ENCODE measurements at places on chromosomes 7 and 10.

- DNase-seq, result no peak
These were observed 80.0 kb downstream of the AKAP9 start for GRCh38 chr7:92020636-92021035.

- DNase-seq, result no peak
These were observed 482.6 kb downstream of the IPMK start for GRCh38 chr10:57785068-57785467.

DNA sequence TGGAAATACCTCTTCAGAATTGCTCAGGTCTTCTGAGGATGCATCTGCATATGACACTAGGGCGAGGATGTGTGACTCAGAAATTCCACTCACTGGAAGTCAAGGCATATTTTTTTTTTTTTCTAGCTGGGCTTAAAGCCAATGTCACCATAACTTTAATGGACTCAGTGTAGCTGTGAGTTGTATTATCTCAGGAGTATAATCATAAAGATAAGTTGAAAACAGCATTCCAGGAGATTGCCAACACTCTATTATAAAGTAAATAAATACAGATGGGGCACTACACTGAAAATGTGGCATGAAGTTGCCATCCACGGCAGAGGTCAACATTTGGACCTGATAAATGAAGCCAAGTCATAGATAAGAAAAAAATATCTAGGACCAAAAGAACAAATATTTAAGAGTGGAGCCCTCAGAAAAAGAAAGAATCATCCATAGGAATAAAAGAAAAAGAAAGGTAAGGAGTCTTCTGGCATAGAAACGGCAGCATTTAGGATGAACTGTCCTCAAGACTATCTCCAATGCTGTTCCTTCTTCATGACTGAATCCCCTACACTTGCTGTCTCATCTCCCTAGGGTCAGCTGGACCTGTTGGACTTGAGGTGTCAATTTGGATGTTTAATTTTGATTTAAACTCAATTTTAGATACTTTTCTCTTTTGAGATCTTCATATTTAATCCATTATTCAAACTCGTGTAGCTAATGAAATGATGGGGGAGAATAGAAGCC lies 72.9 kb upstream of the CAV2 start:
- DNase-seq, result no peak

GRCh38 chr7:146647445-146647844 lies 530.8 kb downstream of the CNTNAP2 start:
- no peak for DNase-seq

DNA sequence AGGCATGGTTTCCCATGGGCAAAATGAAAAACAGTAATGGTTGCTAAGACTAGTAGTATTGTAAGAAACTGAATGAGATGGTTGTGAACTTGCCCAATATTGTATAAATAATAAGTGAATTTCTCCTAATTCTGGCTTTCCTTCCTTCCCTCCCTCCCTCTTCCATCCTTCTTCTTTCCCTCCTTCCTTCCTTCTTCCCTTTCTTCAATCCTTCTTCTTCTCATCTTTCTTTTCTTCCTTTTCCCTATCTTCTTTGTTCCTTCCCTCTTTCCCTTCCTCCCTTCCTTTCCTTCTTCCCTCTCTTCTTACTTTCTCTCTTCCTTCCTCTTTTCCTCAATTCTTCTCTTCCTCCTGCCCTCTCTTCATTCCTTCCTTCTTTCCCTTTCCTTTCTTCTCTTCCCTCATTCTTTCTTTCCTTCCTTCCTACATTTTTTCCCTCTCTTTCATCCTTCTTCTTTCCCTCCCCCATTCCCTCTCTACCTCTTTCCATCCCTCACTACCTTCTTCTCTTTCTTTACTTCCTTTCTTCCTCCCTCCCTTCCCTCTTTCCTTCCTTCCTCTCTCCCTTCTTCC lies 4.1 kb upstream of the VWC2 start:
- DNase-seq, result no peak

GRCh38 chr7:98569691-98570337 lies 47.3 kb upstream of the NPTX2 start:
- no peak for DNase-seq

- no peak for DNase-seq
These were observed 85.0 kb downstream of the SGMS1 start for GRCh38 chr10:50538555-50539398.

All from tibial nerve (tissue), 4 donors.